Ovary (tissue), 10 donors: ENCODE measurements at places on chromosomes 11 and 22. TPM values are rescaled to one million over a fixed set of nuclear protein-coding genes. Genes with fewer than 3 reads are reported as not detected.

TUB gene
- total RNA-seq: 28.0 TPM

GRCh38 chr11:113289431-113290187, 24.8 kb upstream of the TTC12 start:
- H3K4me3 ChIP-seq: no peak overlapping the region
- H3K4me1 ChIP-seq: no peaks in the 10 kb centered on the region
- no peak overlapping the region for H3K27ac ChIP-seq
- no peaks in the 10 kb centered on the region for H3K36me3 ChIP-seq
- peak; percentile 76 for DNase-seq

DNA sequence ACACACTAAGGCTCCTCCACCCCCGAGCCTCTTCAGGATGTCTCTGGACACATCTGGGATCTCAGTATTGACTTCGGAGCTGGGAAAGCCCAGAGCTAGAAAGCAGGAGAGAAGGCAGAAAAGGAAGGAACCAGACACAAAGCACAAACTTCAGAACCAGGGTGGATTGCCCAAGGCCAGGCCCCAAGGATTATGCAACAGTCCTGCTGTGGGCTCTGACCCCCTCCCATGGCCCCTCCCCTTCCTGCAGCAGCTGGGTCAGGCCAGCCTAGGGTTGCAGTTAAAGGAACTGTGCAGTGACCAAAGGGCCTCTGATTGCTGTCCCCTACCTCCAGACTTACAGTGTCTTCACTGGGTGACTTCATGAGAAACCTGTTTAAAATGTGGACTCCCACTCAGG, 5.3 kb downstream of the KCNE3 start:
- DNase-seq: peak; percentile 76
- no peaks in the 10 kb centered on the region for H3K36me3 ChIP-seq
- peaks cover 7% of the 10 kb centered on the region for H3K4me1 ChIP-seq

DNA sequence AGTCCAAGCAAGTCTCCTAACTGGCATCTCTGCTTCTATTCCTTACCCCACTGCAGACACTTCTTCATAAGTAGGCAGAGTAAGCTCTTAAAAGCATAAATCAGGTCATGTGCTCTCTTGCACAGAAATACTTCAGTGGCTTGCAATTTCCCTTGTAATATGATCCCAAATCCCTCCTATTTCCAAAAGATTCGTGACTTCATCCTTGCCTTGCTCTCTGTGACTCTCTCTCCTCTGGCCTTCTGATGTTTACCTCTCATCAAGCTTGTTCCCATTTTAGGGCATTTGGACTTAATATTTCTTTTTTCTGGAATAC, 37.4 kb upstream of the NCR3LG1 start:
- H3K36me3 ChIP-seq: no peaks in the 10 kb centered on the region
- no peak overlapping the region for H3K4me3 ChIP-seq
- H3K27ac ChIP-seq: no peak overlapping the region

SLC29A2 gene
- total RNA-seq: 0.60 TPM

APOL1 gene
- total RNA-seq: 11.4 TPM

GAL gene
- not detected for total RNA-seq

- H3K36me3 ChIP-seq: no peaks in the 10 kb centered on the region
- DNase-seq: no peak
- H3K4me3 ChIP-seq: no peak overlapping the region
- no peak overlapping the region for H3K27ac ChIP-seq
These were observed 148.7 kb upstream of the TIMP3 start for GRCh38 chr22:32652645-32653270.

DNA sequence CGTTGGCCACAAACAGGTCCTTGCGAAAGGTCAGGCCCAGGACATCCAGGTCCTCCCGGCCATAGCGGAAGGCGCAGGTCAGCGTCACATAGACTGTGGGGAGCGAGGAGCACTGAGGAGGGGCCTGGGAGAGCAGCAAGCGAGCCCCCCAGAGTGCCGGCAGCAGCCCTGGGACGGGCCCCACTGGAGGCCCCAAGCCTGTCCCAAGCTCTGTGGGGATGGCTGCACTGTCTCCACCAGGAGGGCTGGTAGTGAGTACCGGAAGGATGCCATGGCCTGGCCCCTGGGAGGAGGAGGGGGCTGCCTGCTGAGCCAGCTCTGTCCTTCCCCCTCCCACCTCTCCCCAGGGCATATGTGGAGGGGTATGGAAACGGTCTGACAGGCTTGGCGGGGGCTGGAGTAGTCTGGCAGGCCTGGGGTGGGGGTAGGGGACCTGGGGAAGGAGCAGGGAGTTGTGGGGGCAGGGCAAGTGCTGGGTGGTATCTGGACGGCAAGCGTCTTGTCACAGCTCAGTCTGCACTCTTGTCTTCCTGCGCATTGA, 42.9 kb downstream of the TPBGL start:
- H3K4me1 ChIP-seq: no peaks in the 10 kb centered on the region
- no peak overlapping the region for H3K27ac ChIP-seq
- H3K4me3 ChIP-seq: no peak overlapping the region
- no peak for DNase-seq
- H3K27me3 ChIP-seq: no peaks in the 10 kb centered on the region
- no peaks in the 10 kb centered on the region for H3K36me3 ChIP-seq

- H3K36me3 ChIP-seq: no peaks in the 10 kb centered on the region
- no peak for DNase-seq
These were observed 65.3 kb downstream of the CTTN start for GRCh38 chr11:70463478-70464255.

DNA sequence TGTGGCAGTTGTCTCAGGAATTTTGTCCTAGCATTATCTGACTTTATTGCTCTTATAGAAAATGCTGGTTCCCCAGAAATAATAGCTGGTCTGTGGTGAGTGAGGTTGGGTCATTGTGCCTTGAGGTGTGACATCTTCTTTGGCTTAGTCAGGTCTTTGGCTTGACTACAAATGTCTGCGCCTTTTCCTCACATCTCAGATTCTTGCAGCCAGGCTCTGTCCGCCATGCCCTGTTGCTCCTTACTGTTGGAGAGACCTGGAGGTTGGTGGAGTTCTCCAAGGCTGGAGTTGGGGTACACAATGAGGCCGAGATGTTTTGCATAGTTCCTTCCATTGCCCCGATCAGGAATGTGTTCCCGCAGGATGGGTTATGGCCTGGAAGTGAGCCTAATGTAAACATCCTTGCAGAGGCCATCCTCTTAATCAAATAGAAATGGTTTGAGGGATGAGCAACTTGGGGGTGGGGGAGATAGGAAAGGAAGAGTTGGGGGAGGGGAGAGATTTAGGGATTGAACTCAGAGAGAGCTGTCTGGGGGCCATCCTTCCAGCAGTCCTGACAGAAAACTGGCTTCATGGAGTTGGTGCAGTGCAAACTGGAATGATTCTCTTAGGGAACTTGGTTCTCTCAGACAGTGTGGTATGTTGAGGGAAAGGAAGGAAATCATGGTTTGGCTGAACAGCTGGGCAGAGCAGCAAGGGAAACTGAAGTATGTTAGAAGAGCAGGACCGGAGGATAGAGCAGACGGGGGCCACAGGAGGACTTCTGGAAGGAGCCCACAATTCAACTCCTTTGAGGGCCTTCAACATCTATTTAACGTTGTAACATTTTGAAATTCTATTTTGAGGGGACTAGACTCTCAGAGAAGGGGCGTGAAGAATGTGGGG, 49.9 kb downstream of the ZBTB16 start:
- DNase-seq: no peak
- H3K36me3 ChIP-seq: no peaks in the 10 kb centered on the region
- no peaks in the 10 kb centered on the region for H3K27me3 ChIP-seq
- no peak overlapping the region for H3K4me3 ChIP-seq
- H3K27ac ChIP-seq: peak overlapping the region; percentile 73

DNA sequence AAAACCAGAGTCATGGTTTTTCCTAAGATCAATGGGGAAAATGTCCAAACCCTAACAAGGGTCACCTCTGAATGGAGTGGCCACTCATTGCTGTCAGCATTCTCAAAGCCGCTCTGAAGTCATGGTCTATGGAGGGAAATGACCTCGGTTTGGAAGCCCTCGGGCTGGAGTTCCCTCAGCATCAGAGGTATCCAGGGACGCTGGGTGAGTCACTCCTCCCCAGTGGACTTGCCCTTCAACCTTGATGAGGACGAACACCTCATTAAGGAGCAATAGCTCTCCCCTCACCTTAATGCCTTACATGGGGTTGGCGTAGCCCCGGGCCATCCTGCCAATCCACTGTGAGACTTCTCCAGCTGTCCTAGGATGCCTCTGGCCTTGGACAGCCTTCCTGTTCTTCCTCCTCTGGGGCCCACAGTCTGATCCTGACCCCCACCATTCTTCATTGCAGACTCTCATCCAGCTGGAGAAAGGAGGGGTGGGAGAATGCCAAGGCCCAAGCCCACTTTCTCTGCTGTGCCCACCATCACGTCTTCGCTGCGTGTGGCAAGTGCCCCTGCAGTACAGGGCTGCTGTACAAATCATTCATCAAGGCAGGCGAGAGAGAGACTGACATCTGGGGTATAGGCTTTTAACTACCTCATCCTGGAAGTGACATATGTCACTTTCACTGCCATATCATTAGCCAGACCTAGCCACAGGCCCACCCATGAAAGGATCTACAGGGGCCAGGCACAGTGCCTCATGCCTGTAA, 25.4 kb upstream of the MYH9 start:
- no peaks in the 10 kb centered on the region for H3K27me3 ChIP-seq
- no peak overlapping the region for H3K4me3 ChIP-seq
- no peak for DNase-seq
- no peak overlapping the region for H3K27ac ChIP-seq
- H3K36me3 ChIP-seq: no peaks in the 10 kb centered on the region

NPAS4 gene
- total RNA-seq: not detected

DNAJB13 gene
- total RNA-seq: 0.48 TPM

DNA sequence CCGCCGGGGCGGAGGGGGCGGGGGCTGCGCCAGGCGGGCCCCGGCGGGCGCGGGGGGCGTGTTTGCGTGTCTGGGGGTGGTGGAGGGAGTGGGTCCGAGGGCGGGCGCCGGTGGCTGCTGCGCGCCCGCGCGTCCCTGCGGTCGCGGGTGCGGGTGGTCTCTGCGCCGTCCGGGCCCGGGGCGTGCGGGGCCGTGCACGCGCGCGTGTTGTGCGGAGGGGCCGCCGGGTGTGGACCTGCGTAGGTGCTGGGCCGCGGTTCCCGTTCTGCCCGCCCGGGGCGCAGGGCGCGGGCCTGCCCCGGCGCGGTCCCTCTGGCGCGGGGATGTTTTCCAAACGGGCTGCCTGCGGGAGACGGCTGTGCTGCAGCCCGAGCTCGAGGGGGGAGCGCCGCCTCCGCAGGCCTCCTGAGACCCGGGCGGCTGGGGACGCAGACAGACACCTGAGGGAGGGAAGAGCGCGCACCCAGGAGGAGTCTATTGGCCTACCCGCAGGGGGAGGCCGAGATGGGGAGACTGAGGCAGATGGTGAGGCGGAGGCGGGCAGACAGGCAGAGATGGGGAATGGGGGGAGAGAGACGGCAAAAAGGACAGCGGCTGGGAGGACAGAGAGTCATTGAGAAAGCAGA, 442 bp downstream of the PELI3 start:
- no peaks in the 10 kb centered on the region for H3K36me3 ChIP-seq
- H3K27me3 ChIP-seq: no peaks in the 10 kb centered on the region
- DNase-seq: no peak
- H3K4me3 ChIP-seq: peak overlapping the region; percentile 70

GRCh38 chr22:38220653-38221386, 19.0 kb downstream of the MAFF start:
- no peaks in the 10 kb centered on the region for H3K36me3 ChIP-seq
- H3K4me1 ChIP-seq: peaks cover 9% of the 10 kb centered on the region
- H3K4me3 ChIP-seq: no peak overlapping the region
- H3K27me3 ChIP-seq: no peaks in the 10 kb centered on the region
- no peak for DNase-seq

OR4D9 gene
- not detected for total RNA-seq

GRCh38 chr22:50138041-50138440, 32.5 kb upstream of the PANX2 start:
- peaks cover 2% of the 10 kb centered on the region for H3K4me1 ChIP-seq
- H3K36me3 ChIP-seq: no peaks in the 10 kb centered on the region
- H3K27ac ChIP-seq: no peak overlapping the region
- no peak overlapping the region for H3K4me3 ChIP-seq
- no peaks in the 10 kb centered on the region for H3K27me3 ChIP-seq
- DNase-seq: no peak

MYO18B gene
- not detected for total RNA-seq

SWAP70 gene
- 20.2 TPM for total RNA-seq

DNA sequence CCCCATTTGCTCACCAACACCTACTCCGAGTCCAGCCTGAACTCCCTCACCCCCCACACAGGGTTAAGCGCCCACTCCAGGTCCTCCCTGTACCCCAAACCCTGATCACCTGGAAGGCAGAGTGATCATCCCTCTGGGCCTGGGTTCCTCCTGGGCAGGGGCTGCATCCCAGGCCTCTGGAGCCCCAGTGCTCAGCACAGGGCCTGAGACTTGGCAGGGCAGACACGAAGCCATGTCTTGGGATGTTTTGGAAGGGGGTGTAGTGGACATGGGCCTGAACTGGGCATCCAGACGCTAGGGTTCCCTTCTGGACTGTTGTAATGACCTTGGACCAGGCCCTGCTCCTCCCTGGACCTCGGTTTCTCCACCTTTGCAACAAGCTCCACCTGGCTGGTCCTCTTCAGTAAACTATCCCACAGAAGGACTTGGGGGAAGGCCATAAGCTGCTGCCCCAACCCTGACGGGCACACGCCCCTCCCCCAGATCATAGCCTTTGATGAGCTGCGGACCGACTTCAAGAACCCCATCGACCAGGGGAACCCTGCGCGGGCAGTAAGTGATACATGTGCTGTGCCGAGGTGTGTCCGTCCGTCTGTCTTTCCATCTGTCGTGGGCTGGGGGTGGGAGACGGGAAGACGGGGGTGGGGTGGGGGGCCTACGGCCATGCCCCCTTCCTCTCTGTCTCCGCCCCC, 3.9 kb downstream of the CNIH2 start:
- H3K36me3 ChIP-seq: no peaks in the 10 kb centered on the region
- H3K4me1 ChIP-seq: peaks cover 5% of the 10 kb centered on the region
- peak; percentile 35 for DNase-seq

USP35 gene
- 10.2 TPM for total RNA-seq

DNA sequence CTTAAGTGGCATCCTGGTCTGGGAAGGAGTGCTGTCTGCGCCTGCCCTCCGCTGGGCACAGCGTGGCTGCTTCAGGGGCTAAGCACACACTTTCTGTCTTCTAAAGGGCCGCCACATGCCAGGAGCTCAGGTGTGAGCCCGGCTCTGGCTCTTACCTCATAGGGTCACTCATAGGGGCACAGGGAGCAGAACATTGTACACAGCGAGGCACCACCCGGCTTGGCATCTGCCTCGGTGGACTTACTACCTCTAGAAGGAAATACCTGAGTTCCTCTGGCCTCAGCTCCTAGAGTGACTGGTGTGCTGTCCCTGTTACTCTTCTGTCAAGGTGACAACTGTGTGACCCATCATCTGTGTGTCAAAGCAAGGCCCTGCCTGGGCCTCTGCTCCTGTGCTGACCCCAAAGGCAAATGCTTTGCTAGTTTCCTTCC, 13.4 kb downstream of the NEAT1 start:
- H3K4me1 ChIP-seq: peaks cover 1% of the 10 kb centered on the region
- DNase-seq: peak; percentile 27
- H3K4me3 ChIP-seq: no peak overlapping the region
- H3K27ac ChIP-seq: no peak overlapping the region
- no peaks in the 10 kb centered on the region for H3K36me3 ChIP-seq

- H3K36me3 ChIP-seq: no peaks in the 10 kb centered on the region
- no peaks in the 10 kb centered on the region for H3K27me3 ChIP-seq
- H3K4me3 ChIP-seq: no peak overlapping the region
- no peak overlapping the region for H3K27ac ChIP-seq
- H3K4me1 ChIP-seq: no peaks in the 10 kb centered on the region
These were observed 662.1 kb downstream of the NTM start for GRCh38 chr11:132032555-132032954.

UPK3A gene
- not detected for total RNA-seq

- H3K27ac ChIP-seq: peak overlapping the region; percentile 48
- H3K27me3 ChIP-seq: no peaks in the 10 kb centered on the region
- peak; percentile 38 for DNase-seq
- no peaks in the 10 kb centered on the region for H3K36me3 ChIP-seq
- H3K4me1 ChIP-seq: peaks cover 4% of the 10 kb centered on the region
These were observed 282 bp downstream of the MPPED2 start for GRCh38 chr11:30585892-30586250.
